ENCODE measurements at places on chromosomes 7 and 10.

- DNase-seq: peak; percentile 78
Measured at GRCh38 chr10:62043421-62044021, 142.0 kb downstream of the ARID5B start.

- DNase-seq: no peak
Measured at GRCh38 chr10:132946806-132947546, 4.6 kb upstream of the CFAP46 start.

DNA sequence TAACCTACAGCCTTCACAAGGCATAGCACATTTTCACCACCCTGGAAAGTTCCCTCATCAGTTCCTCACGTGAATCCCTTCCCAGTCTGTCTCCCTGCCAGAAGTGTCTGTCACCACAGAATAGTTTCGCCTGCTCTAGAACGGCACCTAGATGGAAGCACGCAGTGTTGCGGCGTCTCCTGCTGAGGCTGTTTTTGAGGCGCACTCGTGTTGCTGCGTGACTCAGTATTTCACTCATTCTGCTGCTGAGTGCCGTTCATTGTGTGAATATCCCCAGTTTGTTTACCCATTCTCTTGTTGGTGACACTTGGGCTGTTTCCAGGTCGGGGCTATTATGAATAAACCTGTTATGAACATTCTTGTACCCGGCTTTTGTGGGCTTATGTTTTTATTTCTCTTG, 12.8 kb downstream of the NOS3 start:
- no peak for DNase-seq

GRCh38 chr10:110723224-110723891, 79.2 kb downstream of the RBM20 start:
- DNase-seq: no peak

DNA sequence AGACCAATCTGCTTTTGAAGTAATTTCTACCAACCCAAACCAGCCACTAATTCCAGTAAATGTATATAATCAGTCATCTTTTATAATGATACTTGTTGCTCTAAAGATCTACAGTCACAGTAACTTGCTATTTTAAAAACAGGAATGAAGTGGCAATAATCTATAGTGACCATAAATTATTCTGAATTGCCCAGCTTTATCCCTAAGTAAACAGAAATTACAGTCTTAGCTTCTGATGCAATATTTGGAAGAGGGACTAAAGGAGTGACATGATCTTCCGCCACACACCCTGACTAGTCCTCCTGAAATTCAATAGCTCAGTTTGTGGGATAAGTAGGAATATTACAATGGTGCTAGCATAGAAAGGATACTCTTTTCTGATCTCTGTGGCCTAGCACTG, 96.1 kb downstream of the ATE1 start:
- DNase-seq: no peak

DNA sequence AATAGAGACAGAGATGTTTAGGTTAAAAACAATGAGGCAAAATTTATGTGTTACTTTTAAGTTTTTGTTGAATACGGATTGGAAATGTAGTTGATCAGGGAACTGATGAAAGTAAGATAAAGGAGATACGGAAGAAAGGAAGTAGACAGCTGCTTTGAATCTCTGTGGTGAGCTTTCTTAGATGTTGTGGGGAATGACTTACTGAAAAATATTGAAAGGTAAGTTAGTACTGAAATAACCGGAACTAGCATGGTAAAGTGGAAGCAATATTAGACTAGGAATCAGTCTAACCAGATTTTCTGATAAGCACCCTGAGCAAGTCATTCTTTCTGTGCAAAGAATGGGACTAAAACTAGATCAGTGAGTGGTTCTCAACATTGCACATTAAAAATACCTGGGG, 34.8 kb downstream of the LUC7L2 start:
- no peak for DNase-seq

GRCh38 chr10:119608316-119609155, 11.8 kb upstream of the TIAL1 start:
- DNase-seq: peak; percentile 64

GRCh38 chr7:143225047-143225446, 3.2 kb downstream of the TAS2R40 start:
- DNase-seq: no peak

DNA sequence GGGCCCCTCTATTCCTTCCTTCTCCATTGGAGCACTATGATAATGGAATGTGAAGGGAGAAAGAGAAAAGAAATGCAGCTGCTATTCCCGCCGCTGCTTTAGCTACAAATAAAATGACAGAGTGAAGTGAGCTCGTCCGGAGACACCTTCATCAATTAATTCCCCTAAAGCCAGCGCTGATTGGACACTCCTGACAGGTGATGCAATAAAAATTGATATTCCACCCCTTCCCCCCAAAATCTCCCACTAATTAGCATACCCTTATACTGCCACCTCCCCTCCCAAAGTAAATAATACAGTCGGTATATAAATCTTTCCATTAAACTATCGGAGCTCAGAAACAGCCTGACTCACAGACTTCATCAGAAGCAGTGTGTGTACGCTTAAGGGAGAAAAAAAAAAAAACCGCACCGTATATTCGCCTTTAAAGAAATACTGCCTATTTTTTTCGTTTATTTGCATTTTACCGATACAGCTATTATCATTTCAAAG, 7.3 kb downstream of the SKIDA1 start:
- peak; percentile 47 for DNase-seq

- peak; percentile 76 for DNase-seq
Measured at GRCh38 chr10:22489467-22489866, 144.2 kb downstream of the SPAG6 start.

DNA sequence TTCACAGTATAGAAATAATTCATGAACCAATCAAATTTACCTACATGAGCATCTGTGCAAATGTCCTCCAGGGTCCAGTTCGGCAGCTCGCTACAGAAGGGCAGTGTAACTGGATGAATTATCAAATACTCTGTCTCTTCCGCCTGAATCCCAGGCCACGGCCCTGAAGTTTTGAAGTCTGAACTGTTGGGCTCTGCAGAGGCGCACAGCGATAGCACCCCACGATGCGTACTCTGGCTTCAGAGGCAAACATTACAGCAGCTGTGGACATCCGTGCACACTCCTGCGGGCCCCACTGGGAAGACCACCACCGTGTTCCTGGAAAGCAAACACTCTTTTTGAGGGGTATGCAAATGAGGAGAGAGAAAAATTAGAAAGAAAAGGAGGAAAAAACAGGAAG, 259.8 kb upstream of the TCERG1L start:
- no peak for DNase-seq

DNA sequence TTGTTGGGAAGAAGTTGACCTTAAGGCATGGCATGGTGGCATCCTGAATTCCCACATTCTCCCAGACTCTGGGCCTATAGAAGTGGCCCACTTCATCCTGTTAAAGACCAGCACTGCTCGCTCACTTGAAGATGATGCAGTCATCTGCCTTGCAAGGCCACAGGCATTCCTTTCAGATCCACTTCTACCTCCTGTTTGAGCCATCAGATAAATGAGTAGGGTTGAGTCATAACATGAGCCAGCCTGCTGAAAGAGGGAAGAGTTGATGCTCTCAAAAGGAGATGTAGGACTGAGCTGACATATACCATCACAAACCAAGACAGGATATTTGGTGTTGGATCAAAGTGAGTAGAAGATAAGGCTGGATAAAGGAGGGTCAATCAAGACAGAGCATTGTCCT, 1.5 kb upstream of the EBLN1 start:
- peak; percentile 39 for DNase-seq

DNA sequence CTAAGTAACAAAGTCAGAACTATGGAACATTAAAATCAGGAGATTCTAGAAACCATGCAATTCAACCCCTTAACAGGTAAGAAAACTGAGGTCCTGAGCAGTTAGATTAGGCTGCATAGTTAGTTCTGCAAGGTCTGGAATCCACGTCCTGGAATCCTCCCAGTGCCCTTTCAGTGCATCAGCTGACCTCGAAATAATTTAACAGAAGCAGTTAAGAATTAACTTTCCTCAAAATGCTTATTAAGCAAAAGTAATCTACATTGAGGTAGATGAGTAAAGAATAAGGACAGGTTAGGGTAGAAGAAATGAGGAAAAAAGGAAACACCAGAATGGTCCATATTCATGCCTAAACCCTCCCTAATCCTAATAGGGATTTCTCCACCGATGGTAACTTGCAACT, 37.6 kb downstream of the GSAP start:
- DNase-seq: no peak

DNA sequence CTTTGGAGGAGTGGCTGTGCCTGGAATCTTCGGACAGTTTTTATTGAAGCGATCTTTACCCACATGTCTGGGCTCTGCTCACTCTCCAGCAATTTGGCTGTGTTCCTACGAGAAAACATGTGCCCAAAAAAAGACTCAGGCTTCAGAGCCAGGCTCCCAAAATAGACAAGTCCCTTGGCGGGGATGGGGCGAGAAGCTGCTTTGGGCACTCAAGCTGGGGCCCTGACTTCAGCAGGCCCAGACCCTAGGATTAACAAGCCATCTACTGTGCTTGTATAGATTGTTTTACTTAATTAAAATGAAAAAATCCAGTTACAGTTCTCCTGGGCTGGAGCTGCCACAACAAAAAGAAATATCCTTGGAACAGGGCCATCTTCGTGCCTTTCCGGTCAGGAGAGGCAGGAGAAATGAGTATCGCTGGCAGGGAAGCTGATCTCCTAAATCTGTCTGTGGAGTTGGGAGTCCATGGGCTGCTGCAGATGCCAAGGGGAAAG, 51.4 kb upstream of the PDCD4 start:
- no peak for DNase-seq

GRCh38 chr7:157930926-157931466, 594.2 kb downstream of the DNAJB6 start:
- no peak for DNase-seq

DNA sequence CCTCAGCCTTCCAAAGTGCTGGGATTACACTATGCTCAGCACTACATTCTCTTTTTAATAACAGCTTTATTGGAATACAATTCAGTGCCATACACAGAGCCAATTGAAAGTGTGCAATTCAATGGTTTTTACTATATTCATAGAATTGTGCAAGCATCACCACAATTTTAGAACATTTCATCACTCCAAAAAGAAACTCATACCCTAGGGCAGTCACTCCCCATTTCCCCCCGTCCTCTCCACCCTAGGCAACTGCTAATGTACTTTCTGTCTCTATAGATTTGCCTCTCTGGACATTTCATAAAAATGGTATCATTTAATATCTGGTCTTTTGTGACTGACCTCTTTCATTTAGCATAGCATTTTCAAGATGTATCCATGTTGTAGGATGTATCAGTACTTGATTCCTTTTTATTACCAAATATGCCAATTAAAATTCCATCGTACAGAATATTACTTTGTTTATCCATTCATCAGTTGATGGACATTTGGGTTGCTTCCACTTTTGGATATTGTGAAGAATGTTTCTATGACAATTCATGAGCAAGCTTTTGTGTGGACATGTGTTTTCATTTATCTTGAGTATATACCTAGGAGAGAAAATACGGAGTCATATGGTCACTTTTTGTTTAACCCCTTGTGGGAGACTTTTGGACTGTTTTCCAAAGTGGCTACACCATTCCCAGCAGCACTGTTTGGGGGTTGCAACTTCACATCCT, 6.3 kb upstream of the XPNPEP1 start:
- no peak for DNase-seq

- DNase-seq: peak; percentile 40
Measured at GRCh38 chr10:96496281-96496925, 17.3 kb downstream of the TLL2 start.

DNA sequence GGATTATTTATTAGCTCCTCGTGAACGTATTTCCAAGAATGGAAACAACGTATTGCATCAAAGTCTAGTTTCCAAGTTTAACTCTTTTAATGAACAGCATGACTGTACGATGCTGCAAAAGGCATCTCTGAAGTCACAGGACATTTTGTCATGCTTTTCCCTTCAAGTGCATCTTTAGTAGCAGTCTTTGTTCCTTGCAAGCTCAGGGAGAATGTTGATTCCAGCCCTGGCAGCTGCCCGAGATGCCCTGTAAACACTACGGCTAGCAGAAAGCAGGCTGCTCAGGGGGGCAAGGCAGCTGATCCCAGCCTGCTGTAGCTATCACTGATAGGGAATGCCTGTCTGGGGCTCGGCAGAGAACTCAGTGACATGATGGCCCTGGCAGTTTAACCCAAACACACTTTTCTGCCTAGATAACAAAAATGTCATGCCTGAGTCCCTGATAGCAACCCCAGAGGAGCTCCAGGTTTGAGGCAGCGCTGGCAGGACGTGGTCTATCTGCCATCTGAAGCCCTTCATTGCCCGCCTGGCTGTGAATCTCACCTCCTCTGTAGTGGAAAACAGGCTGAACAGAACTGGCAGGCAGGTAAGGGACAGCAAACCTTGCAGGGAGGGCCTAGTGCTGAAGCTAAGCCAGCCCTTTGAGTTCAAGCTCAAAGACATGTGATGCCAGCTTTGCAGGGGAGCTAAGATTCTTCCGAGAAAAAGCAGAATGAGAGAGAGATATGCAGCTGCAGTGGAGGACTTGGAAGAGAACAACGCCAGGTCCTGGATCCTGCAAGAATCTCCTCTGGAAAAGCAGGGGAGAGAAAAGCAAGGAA, 264.6 kb downstream of the SNX10 start:
- peak; percentile 39 for DNase-seq

DNA sequence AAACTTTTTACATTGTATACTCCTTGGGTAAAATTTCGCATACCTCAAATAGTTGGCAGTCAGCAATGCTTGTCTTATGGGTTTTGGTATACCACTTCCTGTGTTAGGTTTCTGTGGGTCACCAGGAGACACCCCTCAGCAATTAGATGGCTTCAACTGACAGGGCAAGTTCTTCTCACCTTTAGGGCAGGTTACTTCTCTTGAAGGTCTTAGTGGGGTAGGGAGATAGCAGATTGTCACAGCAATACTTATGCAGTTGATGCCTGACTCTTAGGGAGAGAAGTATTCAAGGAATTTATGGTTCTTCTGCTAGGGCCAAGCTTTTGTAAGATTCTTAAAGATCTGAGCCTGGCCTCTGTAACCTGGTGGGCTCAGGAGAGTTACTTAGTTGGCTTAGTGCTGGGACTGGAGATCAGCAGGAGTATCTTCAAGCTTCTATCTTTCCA, 42.9 kb downstream of the MKLN1 start:
- DNase-seq: no peak

DNA sequence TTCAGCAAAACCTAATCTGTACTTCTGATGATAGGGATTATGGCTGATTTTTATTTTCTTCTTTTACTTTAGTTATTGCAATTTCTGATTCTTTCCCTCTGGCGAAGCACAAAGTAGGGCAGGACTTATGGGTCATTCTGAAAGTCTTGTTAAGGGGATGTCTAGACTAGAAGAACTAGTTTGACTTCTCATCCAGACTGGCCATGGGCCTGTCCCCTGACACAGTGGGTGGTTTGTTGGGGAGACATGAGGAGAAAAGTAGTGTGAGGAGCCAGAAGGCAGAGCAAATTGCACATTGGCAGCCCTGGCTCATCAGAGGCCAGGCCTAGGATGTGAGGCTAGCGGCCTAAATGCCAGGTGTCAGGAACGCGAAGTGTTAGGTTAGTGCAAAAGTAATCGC, 152.8 kb downstream of the RTKN2 start:
- DNase-seq: no peak

DNA sequence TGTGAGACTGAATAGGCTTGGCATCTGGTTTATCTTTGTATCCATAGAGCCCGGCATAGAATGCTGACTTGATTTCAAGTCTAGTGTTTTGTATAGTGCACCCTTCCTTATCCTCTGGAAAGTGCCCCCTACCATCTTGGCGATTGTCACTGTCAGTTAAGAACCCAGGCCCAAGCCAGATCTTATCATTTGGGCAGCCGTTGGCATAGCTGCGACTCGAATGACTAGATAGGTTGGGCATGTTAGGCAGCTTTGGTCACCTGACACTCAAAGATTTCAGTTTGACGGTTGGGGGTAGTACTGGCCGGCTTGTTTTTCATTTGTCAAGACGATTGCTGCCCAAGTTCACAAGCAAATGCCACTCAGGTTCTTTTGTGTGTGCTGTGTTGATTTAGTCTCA, 6.6 kb downstream of the NIPSNAP2 start:
- peak; percentile 58 for DNase-seq
